ENCODE measurements at places on chromosomes 16 and 17.

- DNase-seq = no peak
Measured at GRCh38 chr17:46135879-46136563, 57.2 kb downstream of the KANSL1 start.

DNA sequence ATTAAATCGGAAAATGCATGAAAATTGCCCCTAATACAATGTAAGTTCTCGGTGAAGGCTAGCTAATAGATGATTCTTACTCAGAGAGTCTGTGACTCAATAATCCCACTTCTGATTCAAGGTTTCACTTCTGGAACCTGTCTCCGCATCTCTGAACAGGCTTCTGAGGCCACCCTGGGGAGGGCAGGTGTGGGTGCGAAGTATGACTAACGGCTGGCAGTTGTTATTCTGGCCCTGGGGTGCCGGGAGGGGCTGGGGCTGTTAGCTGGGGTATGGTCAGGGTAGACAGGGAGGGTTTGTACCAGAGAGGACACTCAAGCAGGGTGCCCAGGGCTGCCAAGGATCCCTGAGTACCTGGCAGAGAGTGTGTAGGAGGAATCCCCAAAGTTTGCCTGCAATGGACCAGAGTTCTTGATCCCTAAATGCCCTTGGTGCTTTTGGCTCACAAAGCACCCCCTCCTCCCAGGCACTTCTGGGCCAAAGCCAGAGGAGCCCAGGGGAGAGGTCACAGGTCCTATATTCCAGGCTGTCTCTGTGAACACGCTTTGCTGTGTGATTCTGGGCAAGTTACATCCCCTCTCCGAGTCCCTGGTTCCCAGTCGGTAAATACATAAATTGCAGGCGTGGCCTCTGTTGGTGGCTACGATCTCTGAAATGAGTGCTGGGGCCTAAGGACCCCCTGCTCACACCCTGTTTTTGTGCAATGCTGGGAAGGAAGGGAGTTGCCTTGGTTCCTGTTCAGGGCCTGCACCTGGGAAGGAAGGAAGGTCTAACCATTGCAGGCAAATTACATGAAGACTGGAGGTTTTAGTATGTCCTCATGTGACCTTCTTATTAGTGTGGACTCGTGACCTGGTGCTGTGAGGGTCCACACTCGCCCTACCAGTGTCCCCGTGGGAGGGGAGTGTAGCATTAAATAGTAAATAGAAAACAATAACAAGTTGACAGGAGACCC is 49.9 kb upstream of the CPNE2 start:
- no peak for DNase-seq

DNA sequence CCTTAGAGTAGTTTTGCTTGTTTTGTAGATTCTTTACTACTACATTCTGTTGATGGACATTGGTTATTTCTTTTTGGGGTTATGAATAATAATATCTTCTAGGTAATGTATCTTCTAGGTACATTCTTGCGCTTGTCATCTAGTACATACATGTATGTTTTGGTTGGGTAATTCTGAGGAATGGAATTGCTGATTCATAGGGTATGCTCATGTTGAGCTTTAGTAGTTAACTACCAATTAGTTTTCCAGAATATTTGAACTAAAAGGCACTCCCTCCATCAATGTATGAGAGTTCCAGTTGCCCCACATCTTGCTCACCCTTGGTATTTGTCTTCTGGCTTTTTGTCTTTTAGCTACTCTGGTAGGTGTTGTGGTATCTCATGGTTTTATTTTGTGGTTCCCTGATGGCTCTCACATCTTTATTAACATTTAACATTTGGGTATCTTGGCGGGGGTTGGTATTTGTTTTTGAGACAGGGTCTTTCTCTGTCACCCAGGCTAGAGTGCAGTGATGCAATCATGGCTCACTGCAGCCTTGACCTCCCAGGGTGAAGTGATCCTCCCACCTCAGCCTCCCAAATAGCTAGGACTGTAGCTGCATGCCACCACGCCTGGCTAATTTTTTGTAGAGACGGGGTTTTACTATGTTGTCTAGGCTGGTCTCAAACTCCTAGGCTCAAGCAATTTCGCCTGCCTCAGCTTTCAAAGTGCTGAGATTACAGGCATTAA is 47.1 kb downstream of the SLC6A4 start:
- DNase-seq = no peak

- peak; percentile 37 for DNase-seq
Measured at GRCh38 chr17:27526604-27527002, 70.4 kb downstream of the KSR1 start.

- no peak for DNase-seq
Measured at GRCh38 chr16:7278636-7279035, 54.0 kb upstream of the RBFOX1 start.

DNA sequence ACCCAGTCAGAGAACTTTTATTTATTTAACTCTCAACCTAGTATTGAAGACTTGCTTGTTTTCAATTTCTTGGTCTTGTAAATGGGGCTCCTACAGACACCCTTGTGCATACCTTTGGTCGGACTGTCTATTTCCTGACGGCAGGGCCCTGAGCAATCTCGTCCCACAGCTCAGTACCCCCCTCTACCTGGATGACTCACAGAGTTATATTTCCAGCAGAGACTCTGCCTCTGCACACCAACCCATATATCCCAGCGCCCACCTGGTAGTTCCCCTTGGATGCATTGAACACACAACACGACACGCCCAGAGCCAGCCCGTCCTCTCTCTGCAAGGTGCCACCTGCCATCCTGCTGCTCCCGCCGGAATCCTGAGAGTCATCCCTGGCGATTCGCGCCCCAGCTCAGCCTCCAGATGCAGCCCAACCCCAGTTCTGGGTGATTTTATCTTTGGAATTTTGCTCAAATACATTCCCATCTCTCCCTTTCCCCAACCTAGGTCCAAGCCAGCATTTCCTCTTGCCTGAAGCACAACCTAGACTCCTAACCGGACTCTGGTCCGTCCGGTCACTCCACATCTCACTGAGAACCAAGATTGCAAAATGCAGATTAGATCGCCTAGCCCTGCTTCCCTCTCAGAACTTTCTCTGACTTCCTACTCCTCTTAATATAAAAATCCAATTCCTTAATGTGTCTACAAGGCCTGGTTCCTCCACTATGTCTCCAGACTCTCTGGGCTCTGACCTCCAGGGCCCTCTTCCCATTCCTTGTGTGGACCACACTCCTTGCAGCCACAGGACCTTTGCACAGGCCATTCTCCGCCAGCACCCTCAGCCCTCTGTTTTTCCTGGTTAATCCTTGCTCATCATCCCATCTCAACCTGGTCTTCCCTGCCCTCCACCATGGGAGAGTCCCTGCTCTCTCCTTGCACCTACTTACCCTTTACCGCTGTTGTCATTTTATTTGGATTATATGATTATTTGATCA is 129.2 kb downstream of the SEC14L1 start:
- DNase-seq = peak; percentile 98

- no peak for DNase-seq
Measured at GRCh38 chr17:33595828-33596227, 302.7 kb upstream of the ASIC2 start.

DNA sequence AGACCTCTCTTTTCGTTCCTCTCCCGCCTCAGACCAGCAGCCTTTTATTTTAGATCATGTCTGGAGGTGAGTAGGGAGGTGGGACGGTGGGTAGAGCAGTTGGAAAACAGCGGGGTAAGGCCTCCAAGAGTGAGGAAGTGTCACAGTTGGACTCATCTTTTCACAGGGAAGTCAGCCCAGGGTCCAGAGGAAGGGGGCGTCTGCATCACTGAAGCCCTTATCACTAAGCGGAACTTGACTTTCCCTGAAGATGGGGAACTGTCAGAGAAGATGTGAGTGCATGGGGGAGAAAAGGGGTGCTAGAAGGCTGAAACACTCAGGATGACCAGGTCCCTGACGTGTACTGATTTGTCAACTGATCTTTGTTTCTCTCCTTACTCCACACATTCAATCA is 461 bp downstream of the LRRC46 start:
- DNase-seq = no peak

Data from T47D (cell line).